ENCODE measurements at places on chromosomes 1 and 21.

DNA sequence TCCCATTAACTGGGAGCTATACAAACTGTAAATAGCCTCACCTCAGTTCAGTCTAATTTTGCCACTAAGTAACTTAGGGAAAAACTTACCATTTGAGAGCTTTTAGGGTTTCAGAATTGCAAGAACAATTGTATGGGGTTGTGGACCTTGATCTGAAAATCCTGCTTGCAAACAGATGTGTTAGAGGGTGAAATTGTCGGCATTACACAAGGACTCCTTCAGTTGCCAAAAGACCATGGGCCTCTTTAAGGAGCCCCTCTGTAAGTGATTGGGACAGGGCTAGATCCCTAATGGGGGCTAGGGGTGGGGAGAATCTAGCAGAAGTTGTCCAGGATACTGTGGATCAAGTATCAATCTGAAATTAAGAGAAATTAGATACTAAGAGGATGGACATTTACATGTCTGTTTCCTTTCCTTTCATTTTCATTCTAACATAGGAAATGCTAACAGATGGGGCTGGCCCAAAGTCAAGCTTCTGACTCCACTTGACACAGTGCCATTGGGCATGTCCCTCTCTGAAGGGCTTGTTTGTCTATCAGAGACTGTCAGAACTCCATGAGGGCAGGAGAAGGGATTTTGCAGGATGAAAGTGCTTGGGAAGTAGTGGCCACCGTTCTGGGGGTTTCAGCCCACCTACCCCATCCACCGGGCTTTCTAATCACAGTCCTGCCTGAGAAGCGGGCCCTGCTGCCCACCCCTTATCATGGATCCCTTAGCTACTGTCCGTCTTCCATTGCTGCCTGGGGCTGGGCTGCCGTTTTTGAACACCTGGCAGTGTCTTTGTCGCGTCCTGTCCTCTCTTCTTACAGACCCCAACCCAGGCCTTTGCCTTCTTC, 54.7 kb downstream of the STUM start:
- no peak for DNase-seq

- DNase-seq = no peak
Observed at GRCh38 chr1:220077887-220078286, 11.7 kb downstream of the BPNT1 start.

DNA sequence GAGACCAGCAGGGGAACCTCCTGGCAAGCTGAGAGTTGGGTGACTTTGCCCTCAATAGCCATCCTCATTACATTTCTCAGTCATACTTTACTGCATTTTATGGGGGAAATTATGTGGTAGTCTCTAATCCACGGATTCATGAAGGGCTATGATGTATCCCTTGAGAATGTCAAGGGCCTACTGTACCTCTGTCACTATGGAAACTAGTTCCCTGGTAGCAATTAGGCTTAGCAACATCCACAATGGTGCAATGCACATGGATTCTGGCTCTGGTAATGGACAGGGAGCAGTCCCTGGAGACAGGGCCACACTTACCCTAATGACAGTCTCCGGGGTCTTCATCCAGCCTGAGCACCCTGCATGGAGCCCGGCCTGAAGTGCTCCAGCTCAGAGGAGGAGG, 26.5 kb downstream of the LRRN2 start:
- no peak for DNase-seq

GRCh38 chr1:159084152-159084551, 7.6 kb upstream of the AIM2 start:
- DNase-seq = no peak

DNA sequence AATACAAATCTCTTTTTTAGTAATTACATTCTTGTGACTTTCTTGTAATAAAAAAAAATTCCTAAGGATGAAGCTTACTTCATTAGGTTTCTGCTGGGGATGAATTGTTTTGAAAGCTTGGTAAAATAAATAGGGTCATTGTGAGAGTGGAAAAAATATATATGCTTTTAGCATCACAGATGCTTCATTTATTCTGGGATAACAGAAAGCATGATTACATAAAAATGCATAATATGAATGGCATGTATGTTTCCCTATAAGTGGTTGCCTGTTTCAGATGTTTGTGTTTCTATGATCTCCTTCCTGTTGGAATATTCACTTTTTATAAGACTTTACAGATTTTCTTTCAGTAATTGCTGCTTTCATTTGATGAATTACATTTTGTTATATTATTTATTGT, 42.3 kb downstream of the HMCN1 start:
- no peak for DNase-seq

GRCh38 chr1:28392027-28392652, 22.6 kb downstream of the PHACTR4 start:
- DNase-seq = no peak

GRCh38 chr1:167949785-167950184, 12.9 kb upstream of the MPC2 start:
- DNase-seq = no peak

DNA sequence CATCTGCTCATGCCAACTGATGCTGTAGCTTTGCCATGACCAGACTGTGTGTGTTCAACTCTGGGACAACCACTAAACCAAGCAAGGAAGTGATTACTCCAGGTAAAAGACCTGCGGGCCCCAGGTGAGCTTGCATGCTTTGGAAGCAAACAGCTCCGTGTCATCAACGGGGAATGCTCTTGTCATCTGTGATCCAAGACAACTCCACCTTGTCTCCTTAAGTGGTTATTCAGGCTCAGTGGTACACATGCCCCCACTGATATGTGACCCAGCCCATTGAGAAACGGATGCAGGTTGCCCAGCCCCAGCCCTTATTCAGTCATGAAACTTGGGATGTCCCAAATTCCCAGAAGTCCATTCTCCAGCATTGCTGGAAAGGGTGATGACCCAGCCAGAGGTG, 89.0 kb downstream of the TIAM1 start:
- DNase-seq = no peak

- DNase-seq = no peak
Observed at GRCh38 chr1:175734642-175735041, 8.8 kb downstream of the TNR start.

DNA sequence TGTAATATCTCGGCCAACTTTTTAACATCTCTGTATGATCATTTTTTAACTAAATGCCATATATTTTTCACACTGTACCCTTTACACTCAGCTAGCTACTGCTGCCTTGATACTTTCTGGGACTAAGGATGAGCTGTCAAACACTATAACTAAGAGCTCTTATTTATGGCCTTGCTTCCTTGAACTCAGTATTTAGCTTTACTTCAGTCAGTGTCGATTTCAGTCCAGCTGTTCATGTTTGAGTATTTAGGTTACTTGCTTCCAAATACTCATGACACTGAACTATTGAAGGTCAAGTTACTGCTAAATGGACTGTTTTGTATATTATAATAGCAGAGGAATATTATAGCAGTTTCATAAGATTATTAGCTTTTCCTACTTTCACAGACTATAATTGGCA, 25.9 kb upstream of the USP25 start:
- no peak for DNase-seq

- DNase-seq = peak; percentile 77
Observed at GRCh38 chr1:204507317-204508105, 8.7 kb upstream of the MDM4 start.

DNA sequence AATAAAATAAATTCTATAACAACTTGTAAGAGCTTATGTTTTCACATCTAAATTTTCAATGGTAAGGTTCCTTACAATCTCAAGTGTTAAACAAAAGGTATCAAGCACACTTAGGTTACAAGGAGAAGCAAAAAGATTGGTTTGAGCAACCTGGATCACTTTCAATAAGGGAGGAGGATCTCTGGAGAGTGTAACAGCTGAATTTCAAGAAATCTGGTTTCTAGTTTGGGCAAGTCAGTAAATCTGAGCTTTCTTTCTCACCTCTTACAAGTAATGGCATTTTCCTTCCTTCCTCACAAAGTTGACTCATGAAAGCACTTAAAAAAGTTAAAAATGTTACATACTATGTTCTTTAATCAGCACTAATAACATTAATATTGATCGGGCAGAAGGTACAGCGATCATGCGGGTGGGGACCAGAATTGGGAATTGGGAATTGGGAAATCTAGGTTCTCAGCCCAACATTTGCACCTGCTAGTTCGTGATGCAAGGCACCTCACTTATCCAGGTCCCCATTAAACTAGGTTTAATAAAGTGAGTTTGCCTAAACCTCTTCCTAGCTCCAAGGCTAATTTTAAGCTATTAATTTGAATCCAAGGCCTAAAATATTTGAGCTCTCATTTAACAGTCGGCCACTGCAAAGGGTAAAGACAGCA, 3.1 kb downstream of the NUCKS1 start:
- no peak for DNase-seq

DNA sequence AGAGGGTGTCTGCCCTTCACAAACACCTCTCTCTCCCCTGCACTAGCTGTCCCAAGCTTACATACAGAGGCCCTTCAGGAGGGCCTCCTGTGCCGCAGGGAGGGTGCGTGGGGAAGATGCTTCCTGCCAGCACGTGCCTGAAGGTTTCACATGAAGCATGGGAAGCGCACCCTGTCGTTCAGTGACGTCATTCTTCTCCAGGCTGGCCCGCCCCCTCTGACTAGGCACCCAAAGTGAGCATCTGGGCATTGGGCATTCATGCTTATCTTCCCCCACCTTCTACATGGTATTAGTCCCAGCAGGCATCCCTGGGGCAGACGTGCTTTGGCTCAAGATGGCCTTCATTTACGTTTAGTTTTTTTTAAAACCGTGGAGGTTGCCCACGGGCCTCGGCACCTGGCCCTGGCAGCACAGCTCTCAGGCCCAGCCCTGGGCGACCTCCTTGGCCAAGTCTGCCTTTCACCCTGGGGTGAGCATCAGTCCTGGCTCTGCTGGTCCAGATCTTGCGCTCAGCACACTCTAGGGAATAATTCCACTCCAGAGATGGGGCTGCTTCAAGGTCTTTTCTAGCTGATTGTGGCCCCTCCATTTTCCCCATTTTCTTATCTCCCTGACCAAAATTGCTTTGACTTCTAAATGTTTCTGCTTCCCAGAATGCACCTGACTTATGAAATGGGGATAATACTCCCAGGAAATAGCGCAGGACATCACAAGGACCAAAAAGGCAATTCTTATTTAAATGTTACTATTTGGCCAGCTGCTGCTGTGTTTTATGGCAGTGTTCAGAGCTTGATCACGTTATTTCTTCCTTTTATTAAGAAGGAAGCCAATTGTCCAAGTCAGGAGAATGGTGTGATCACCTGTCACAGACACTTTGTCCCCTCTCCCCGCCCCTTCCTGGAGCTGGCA, 6.1 kb downstream of the NPPA start:
- peak; percentile 23 for DNase-seq

DNA sequence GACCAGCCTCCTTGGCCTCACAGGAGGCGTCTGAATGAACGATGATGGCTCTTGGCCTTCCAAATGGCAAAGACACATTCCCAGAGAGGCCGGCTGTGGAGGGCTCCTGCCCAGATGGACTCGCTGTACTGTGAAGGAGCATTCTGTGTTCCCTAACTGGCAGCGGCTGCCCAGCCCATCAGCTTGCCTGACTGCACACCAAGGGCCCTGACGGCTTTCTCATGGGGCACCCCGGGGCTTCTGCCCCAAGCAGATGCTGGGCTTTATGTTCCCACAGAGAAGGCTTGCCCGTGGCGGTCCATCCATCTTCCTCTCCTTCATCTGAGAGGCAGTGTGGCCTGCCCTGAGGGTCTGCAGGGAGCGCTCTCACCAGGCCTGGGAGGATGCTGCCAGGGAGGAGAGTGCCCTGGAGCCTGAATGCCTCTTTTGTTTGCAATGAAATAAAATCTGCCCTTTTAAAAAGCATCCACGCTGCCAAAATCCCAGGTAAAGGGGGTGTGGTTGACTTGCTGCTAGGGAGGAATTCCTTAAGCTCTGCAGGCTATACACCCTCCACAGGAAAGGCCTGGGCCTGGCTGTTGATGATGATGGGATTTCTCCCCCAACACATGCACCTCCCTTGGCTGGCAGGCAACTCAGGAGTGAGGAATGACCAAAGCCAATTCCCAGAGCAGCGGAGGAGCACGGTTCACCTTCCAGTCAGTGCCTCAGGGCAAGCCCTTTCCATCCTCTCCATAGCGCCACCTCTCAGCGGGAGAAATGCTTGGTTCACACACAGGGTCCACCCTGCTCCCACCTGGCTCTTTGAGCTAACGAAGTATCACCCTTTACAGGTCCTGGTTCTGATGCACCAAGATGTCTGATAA, 84.6 kb upstream of the SSX2IP start:
- DNase-seq = no peak

- DNase-seq = no peak
Observed at GRCh38 chr1:36154765-36155407, 1.1 kb upstream of the MAP7D1 start.

GRCh38 chr1:18482721-18483425, 2.1 kb downstream of the KLHDC7A start:
- no peak for DNase-seq

DNA sequence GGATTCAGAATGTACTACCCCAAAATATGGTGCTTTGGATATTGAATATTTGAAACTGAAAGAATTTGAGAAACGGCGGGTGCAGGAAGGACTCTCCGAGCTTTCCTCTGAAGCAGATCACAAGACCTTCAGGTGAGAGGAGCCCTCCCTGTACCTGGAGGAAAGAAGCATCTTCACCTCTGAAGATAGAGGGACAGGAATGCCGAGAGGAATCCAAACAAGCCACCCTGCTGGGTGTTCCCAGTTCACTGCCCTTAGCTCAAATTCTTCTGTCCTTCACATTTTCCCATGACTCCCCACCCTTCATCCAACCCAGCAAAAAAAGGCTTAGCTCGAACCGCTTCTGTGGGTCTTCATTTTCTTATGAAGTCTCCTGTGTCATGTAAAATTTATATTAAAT, 18.2 kb upstream of the PADI2 start:
- DNase-seq = no peak

- DNase-seq = peak; percentile 79
Observed at GRCh38 chr1:11650331-11650991, 3.8 kb downstream of the FBXO2 start.

- DNase-seq = no peak
Observed at GRCh38 chr1:234616644-234617043, 6.7 kb upstream of the IRF2BP2 start.

DNA sequence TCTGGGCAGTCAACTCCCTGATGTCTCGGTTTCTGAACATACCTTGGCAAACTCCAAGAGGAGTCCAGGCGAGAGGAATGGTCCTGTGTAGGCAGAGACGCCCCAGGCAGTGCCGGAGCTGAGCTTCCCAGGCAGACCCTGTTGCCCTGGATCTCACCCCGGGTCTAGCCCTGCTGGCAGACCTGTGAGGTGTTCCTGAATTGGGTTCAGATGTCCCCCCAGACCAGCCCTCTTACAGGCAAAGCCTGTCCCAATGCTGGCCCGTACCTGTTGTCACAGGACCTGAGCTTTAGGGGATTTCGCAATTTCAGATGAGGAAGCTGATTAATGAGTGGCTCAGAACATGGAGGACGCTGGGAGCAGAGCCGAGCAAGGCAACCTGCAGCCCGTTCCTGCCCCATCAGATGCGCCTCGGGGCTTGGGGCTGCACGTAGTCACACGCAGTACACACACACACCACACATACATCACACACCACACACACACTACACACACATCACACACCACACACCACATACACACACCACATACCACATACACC, 38.5 kb upstream of the PDE9A start:
- DNase-seq = peak; percentile 18

- no peak for DNase-seq
Observed at GRCh38 chr1:38891753-38892152, 10.4 kb upstream of the GJA9 start.

Data from OCI-LY7 (cell line).